ENCODE measurements at places on chromosomes 13 and 19.

GRCh38 chr19:4732680-4733114 is 9.1 kb upstream of the DPP9 start:
- peaks cover 7% of the 10 kb centered on the region for H3K4me1 ChIP-seq
- no peak overlapping the region for H3K4me3 ChIP-seq
- peaks cover 3% of the 10 kb centered on the region for H3K36me3 ChIP-seq

GRCh38 chr13:27481766-27482165 is 31.4 kb upstream of the MTIF3 start:
- no peak for DNase-seq
- H3K4me3 ChIP-seq, result no peak overlapping the region
- no peaks in the 10 kb centered on the region for H3K36me3 ChIP-seq
- H3K27ac ChIP-seq, result no peak overlapping the region

DNA sequence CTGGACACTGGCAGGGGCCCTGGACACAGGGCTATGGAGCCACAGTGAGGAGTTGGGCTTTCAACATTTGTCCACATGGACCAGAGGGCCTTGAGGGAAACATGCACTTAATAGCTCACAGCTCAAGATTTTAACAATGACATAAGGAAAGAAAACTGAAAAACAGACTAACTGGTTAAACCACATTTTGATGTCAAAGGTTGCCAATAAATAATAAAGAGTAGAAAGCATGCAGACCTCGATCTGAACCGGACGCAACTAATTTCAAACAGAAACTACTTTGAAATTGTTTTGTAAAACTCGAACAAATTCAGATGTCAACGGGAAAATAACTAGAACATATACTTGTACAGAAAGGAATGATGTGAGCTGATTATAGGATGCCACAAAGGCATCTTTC is 15.5 kb upstream of the ZNF888 start:
- peak overlapping the region; percentile 52 for H3K4me3 ChIP-seq
- no peak for DNase-seq
- peak overlapping the region; percentile 20 for H3K27ac ChIP-seq
- H3K4me1 ChIP-seq, result peaks cover 32% of the 10 kb centered on the region
- H3K27me3 ChIP-seq, result no peaks in the 10 kb centered on the region

- no peak overlapping the region for H3K4me3 ChIP-seq
- H3K4me1 ChIP-seq, result peaks cover 10% of the 10 kb centered on the region
- H3K36me3 ChIP-seq, result peaks cover 4% of the 10 kb centered on the region
- no peak for DNase-seq
- no peaks in the 10 kb centered on the region for H3K27me3 ChIP-seq
Observed at GRCh38 chr19:52988506-52988905, 25.2 kb upstream of the ERVV-1 start.

GRCh38 chr13:109494925-109495369 is 291.4 kb downstream of the IRS2 start:
- no peak overlapping the region for H3K27ac ChIP-seq
- no peaks in the 10 kb centered on the region for H3K4me1 ChIP-seq
- no peaks in the 10 kb centered on the region for H3K27me3 ChIP-seq
- H3K36me3 ChIP-seq, result no peaks in the 10 kb centered on the region

DNA sequence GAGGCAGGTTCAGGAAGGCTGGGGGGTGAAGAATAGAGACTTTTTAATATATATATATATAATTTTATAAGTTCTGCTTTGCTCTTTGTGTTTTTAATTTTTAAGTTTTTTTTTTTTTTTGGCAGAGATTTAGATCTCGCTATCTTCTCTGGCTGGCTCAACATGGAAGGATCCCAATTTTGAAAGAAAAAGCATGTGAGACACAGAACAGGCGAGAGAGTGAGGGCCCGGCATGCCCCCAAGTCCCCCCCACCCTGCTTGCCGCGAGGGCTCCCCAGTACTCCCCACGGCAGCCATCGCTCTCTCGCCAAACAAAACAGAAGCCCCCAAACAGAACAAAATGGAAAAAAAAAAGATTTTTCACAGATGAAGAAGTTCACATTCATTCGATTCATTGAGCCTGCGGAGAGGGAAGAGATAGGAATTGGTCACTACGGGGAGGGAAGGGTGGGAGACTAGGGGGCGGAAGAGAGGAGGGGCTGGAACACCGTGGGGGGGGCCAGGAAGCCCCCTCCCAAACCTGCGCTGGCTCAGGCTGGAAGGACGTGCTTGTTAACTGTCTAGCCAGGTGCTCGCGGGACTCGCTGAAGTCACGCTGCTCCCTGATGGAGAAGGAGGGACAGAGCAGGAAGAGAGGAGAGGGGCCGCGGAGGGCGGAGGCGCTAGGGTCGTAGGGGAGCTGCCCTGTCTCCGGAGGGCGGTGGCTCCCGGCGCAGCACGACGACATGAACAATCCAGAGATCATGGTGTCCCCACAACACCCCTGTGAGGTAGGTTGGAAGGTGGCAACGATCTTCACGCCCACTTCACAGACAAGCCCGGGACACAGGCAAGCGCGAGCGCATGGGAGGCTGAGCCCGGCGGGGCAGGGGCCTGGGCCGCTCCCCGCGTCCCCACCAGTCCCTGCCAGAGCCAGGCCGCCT is 10.6 kb downstream of the KHSRP start:
- no peaks in the 10 kb centered on the region for H3K27me3 ChIP-seq
- H3K27ac ChIP-seq, result no peak overlapping the region
- H3K36me3 ChIP-seq, result peaks cover 26% of the 10 kb centered on the region

- no peak overlapping the region for H3K27ac ChIP-seq
- peaks cover 32% of the 10 kb centered on the region for H3K27me3 ChIP-seq
- peaks cover 2% of the 10 kb centered on the region for H3K36me3 ChIP-seq
- H3K4me1 ChIP-seq, result peaks cover 2% of the 10 kb centered on the region
- H3K4me3 ChIP-seq, result no peak overlapping the region
- no peak for DNase-seq
Observed at GRCh38 chr19:14758816-14759215, 19.5 kb downstream of the ADGRE2 start.

- H3K4me3 ChIP-seq, result no peak overlapping the region
- H3K4me1 ChIP-seq, result peaks cover 25% of the 10 kb centered on the region
Observed at GRCh38 chr19:10284960-10285278, 1.8 kb upstream of the ICAM4 start.

DNA sequence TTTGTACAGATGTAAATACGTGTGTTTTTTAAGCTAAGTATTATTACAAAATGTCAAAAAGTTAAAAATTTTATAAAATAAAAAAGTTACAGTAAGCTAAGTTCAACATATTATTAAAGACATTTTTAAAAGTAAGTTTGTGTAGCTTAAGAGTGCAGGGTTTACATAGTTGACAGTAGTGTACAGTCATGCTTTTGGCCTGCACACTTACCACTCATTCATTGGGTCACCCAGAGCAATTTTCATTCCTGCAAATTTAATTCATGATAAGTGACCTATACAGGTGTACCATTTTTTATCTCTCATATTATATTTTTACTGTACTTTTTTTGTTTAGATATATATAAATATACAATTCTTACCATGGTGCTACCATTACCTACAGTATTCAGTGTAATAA is 769.9 kb upstream of the SLITRK6 start:
- no peak overlapping the region for H3K4me3 ChIP-seq
- H3K27me3 ChIP-seq, result no peaks in the 10 kb centered on the region
- no peaks in the 10 kb centered on the region for H3K4me1 ChIP-seq
- no peak for DNase-seq
- no peaks in the 10 kb centered on the region for H3K36me3 ChIP-seq
- no peak overlapping the region for H3K27ac ChIP-seq

DNA sequence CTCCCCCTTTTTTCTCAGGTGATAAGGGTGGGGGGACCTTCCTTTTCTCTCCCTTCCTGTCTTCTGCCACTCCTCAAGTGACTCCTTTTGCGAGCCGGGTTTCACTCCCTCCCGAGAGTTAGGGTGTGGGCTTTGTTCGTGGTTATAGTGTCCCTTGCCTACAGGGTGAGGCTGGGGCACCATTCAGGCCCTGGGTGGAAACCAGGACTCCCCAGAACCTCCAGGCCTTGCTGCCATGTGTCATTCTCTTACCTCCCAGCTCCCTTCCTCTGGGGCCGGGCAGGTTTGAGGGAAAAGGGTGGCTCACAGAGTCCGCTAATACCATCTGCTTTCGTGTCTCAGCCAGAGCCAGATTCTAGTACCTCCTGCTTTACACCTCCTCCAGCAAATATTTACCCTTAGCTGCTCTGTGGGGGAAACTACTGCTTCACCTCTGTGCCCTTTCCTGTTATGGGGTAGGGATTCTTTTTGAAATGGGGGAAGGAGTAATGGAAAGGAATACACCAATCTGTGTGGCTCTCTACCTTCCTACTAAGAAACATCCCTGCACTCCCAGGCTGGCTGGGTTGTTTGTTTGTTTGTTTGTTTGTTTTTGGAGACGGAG is 2.8 kb downstream of the ACTN4 start:
- peak overlapping the region; percentile 87 for H3K4me3 ChIP-seq
- peak overlapping the region; percentile 89 for H3K27ac ChIP-seq
- DNase-seq, result no peak
- peaks cover 68% of the 10 kb centered on the region for H3K4me1 ChIP-seq

DNA sequence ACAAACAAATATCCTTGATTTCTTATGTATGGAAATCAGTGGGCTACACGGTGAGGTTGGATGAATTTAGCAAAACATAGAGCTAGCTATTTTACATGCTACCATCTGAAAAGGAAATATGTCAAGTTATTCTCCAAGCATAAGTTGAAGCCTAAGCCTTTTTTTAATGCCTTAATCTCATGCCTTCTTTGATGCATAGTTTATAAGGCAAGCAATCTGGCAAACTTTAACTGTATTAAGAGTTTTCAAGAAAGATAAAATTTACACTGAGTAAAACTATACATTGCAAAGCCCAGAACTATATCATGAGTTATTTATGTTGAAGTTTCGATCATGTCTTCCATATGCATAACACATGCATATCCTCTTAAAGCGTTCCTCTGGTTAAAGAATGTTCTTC is 85.0 kb upstream of the ATXN8OS start:
- no peaks in the 10 kb centered on the region for H3K4me1 ChIP-seq
- no peaks in the 10 kb centered on the region for H3K27me3 ChIP-seq
- no peaks in the 10 kb centered on the region for H3K36me3 ChIP-seq

- H3K4me1 ChIP-seq, result no peaks in the 10 kb centered on the region
- no peaks in the 10 kb centered on the region for H3K36me3 ChIP-seq
- DNase-seq, result no peak
- H3K27me3 ChIP-seq, result no peaks in the 10 kb centered on the region
Observed at GRCh38 chr13:100399455-100399854, 189.1 kb downstream of the GGACT start.

GRCh38 chr19:16051254-16052025 is 24.9 kb upstream of the TPM4 start:
- peak; percentile 28 for DNase-seq
- H3K4me3 ChIP-seq, result no peak overlapping the region
- H3K36me3 ChIP-seq, result no peaks in the 10 kb centered on the region
- H3K27ac ChIP-seq, result no peak overlapping the region

GRCh38 chr13:106587787-106588186 is 19.9 kb upstream of the ARGLU1 start:
- DNase-seq, result no peak
- no peak overlapping the region for H3K27ac ChIP-seq
- peaks cover 50% of the 10 kb centered on the region for H3K27me3 ChIP-seq
- no peaks in the 10 kb centered on the region for H3K4me1 ChIP-seq
- no peak overlapping the region for H3K4me3 ChIP-seq
- H3K36me3 ChIP-seq, result no peaks in the 10 kb centered on the region

DNA sequence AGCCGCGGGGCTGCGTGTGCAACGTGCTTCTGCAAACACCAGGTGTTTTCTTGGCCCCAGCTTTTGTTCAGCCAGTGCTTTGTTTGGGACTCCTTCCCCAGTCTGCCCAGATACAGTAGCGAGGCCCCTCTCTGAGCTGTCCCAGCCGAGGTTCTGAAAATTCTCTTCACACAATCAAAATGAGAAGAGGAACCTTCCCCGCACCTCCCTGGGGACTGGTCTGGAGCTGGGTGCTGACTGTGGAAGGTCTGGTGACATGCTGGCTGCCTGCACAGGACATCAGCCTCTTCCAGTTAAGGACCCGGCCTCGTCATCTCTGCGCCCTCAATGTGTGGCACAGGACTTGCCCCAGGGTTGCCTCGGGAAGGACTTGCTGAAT is 4.2 kb downstream of the ATP4A start:
- no peak for DNase-seq
- peaks cover 5% of the 10 kb centered on the region for H3K4me1 ChIP-seq
- H3K36me3 ChIP-seq, result no peaks in the 10 kb centered on the region
- H3K4me3 ChIP-seq, result no peak overlapping the region
- H3K27ac ChIP-seq, result no peak overlapping the region
- H3K27me3 ChIP-seq, result peaks cover 47% of the 10 kb centered on the region

Data from central memory CD8-positive, alpha-beta T cell (primary cell).